SHP77 treated with DMSO at 0.1 percent for 48 hours (cell line): ENCODE measurements at places on chromosomes 6 and 20.

DNA sequence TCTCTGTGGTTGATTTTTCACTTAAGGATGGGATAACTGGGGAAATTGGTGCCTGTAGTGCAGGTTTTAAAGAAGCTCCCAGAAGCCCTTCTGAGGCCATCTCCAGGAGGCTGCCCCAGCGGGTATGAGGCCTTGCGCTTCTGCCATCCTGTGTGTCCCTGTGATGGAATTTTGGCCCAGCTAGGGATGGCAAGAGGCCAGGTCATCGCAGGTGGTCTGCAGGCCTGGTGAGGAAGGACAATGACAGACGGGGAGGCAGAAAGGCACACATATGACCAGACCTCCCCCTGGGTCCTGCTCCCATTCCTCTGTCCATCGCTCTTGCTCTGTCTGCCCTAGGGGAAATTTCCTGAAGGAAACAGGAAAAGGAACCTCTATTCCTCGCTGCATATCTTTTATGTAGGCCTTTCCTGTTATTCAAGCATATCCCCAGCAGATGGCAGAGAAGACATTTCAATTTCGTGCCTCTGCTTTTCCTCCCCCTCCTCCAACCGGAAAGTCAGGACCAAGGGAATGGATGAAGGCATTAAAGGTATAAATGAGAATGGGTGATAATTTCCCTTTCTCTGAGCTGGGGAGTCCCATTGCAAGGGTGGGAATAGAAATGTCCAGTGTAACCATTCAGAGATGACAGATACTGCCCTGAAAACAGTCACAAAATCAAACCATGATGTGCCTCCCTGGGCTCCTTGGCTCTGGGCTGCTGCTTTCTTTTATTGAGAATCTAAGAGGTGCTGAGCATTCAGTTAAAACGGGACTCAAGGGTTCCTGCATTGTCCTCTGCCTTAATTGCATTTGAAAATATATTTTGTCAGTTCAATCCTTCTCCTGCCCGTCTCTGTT is 17.6 kb upstream of the HLA-F start:
- DNase-seq, result peak; percentile 1

GRCh38 chr6:159989492-159990480 is 20.9 kb downstream of the IGF2R start:
- DNase-seq, result no peak

GRCh38 chr6:125287718-125288117 is 14.0 kb downstream of the HDDC2 start:
- DNase-seq, result no peak

GRCh38 chr6:154386848-154387717 is 30.5 kb upstream of the IPCEF1 start:
- no peak for DNase-seq

GRCh38 chr6:12666886-12667285 is 49.7 kb upstream of the PHACTR1 start:
- DNase-seq, result no peak

DNA sequence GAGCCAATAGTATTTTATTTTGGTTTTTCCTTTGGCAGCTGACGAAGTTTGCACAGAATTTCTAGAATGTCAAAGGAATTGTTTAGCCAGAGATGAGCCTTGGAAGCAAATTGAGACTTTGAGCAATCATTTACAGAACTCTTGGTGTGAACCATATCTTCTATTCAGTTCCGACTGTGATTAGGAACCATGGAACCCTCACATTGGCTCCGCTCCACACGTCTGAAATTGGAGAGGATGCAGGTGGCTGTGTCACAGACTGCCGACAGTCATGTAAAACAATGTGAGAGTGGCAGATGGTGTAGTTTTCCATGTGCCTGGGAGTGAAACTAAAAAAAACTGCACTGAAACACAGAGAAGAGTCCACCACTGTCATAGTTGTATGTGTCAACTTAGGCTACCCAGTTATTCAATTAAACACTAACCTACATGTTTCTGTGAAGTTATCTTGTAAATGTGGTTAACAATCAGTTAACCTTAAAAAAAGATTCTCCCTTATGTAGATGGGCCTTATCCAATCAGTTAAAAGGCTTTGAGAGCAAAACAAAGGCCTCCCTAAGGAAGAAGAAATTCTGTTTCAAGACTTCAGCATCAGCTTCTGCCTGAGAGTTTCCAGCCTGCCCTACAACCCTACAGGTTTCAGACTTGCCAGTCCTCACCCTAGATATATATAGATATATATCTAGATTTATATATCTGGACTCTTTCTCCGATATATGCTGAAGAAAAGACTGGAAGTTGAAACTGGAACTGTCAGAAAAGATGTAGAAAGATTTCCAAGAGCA is 3.3 kb upstream of the HMGN4 start:
- peak; percentile 66 for DNase-seq

- DNase-seq, result no peak
These were observed at the start of gene RSPO3 for GRCh38 chr6:127118298-127119101. Gene RSPO3, plus strand, starts transcription at chr6:127118671. Its CDS starts 522 bp downstream, at chr6:127119193.

DNA sequence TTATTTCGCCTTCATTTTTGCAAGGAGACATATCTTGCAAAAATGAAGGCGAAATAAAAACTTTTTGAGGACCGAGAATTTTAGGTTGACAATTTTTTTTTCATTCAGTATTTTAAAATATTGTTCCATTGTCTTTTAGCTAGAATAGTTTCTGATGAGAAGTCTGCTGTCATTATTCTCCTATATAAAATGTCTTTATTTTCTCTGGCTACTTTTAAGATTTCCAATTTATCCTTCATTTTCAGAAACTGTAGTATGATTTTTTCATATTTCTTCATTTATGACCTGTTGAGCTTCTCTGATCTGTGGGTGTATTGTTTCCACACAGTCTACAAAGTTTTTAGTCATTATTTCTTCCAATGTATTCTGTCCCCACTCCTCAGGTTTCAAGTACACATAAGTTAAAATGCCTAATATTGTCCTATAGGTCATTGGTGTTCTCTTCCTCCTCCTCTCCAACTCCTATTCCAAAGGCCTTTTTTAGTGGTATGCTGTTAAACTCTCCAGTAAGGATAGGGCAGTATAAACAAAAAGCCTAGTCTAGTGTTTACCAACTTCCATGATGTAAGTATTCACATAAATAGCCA is 15.7 kb downstream of the AHI1 start:
- no peak for DNase-seq

DNA sequence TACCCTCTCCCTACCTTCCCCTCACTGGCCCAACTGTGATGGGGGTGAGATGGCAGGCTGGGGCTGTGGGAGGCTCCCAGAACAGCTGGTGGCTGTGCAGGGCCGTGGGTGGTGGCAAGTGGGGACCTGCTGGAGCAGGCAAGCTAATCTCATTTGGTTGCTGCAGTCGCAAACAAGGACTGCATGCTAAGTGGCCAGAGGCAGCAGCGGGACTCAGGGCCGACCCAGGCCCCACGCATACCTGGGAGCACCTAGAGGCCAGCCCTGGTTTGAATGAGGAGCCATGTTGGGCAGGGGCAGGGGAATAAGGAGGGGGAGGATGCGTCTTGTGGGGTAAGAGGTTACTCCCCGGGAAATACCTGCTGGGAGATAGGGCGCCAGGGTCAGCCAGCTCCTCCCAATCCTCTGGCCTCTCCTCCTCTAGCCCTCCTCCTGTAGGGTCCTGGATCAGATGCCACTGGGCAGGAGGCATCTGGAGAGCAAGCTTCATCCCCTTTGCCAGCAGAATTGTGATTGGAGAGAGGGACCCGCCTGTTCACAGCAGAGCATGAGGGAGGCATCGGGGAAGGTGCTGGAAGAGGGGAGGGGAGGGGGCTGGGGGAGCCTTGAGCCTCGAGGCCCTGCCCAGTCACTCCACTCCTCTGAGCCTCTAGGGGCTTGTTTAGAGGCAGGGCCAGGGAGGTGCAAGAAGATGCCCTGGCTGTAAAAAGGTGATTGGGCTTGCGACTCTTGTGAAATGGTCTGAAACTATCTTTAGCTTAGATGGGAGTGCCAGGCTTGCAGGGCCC is 24.3 kb upstream of the CDH22 start:
- no peak for DNase-seq
